ENCODE measurements at places on chromosomes 5 and 9. TPM values are rescaled to one million over a fixed set of nuclear protein-coding genes. Genes with fewer than 3 reads are reported as not detected.

DNA sequence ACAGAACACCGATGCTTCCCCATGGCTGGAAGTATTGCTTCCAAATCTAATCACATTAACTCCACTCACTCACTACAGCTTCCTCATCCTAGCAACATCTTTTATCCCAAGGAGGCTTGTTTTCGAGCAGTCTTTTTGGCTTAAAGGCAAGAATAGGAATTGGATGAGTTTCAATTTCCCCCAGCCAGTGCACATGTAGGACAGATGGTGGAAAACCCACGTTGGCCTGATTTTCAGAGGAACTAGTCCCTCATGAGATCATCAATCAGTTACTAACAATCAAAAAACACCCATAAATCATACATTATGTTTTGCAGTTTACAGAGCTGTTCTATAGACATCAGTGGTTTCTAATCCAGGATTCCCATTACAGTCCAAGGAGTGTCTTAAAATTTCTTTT, 48.5 kb upstream of the AGXT2 start:
- no peak for DNase-seq

Gene TRIP13
- 2.6 TPM for polyA plus RNA-seq

DNA sequence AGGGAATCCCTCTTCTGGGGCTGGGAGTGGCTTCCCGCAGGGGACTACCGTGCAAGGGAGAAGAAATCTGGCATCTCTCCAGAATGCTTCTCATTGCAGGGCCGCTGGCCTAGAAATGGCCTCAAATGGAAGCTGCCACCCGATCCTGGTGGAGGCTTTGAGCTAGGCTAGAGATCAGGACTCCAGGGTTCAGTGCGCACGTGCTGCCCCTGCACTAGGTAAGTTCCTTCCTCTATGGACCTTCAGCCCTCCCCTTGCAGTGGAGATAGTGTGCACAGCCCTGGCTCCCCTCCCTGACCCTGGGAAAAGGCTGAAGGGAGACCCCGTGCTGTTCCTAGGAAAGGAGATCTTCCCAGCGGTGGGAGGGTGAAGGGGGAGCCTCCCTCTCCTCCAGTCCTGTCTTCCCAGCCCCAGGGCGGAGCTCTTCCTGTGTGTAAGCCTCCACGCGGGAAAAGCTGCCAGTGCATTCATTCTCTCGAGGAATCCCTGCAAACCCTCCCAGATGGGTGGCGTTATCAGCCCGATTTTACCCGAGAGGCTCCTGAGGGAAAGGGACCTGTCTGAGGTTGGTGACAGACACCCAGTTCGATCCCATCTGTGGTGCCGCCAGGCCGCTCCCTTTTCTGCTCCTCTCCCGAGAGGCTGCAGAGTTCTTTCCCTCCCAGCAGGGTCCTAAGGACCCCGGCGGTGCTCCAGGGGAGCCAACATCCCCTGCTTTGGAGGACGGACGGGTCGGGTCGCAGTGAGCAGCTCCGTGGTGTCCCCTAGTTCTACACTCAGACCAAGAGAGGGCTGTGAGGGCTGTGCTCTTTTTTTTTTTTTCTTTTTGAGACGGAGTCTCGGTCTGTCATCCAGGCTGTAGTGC, 1.4 kb upstream of the CERCAM start:
- DNase-seq, result no peak

- DNase-seq, result no peak
Measured at GRCh38 chr5:93477816-93478215, 103.2 kb downstream of the NR2F1-AS1 start.
